Tibial nerve (tissue), 4 donors: ENCODE measurements at places on chromosomes 5 and 9. TPM values are rescaled to one million over a fixed set of nuclear protein-coding genes. Genes with fewer than 3 reads are reported as not detected.

The STXBP1 gene
- 96.3 TPM for total RNA-seq

The RGS7BP gene
- 1.4 TPM for total RNA-seq

The GTF3C4 gene
- 10.5 TPM for total RNA-seq

The FOXI1 gene
- total RNA-seq = 0.44 TPM

The SLC6A19 gene
- total RNA-seq = not detected

The ACER2 gene
- total RNA-seq = 7.4 TPM

The CETN3 gene
- 7.8 TPM for total RNA-seq

The PCDHA9 gene
- total RNA-seq = 1.8 TPM

The FAM153A gene
- 15.7 TPM for total RNA-seq

The CEL gene
- 1.7 TPM for total RNA-seq

The FAM200C gene
- 12.5 TPM for total RNA-seq

The PCDHGB3 gene
- 7.8 TPM for total RNA-seq

The FOXD4L4 gene
- total RNA-seq = 0.63 TPM

The IFNA6 gene
- total RNA-seq = not detected

The ANKRD31 gene
- total RNA-seq = 1.5 TPM

The SLC6A18 gene
- total RNA-seq = not detected

The NSD1 gene
- total RNA-seq = 51.3 TPM

The ACTBL2 gene
- not detected for total RNA-seq

The ANKRD34B gene
- not detected for total RNA-seq

The TMEM171 gene
- total RNA-seq = 0.66 TPM

The CDH6 gene
- total RNA-seq = 21.0 TPM

The AHRR gene
- total RNA-seq = 4.8 TPM

The CDKN2A gene
- total RNA-seq = 11.6 TPM

The C9orf153 gene
- total RNA-seq = 1.5 TPM

The CCDC180 gene
- 6.0 TPM for total RNA-seq

The HMCN2 gene
- total RNA-seq = 9.4 TPM

The IL5 gene
- not detected for total RNA-seq
